ENCODE measurements at places on chromosomes 2 and 18.

DNA sequence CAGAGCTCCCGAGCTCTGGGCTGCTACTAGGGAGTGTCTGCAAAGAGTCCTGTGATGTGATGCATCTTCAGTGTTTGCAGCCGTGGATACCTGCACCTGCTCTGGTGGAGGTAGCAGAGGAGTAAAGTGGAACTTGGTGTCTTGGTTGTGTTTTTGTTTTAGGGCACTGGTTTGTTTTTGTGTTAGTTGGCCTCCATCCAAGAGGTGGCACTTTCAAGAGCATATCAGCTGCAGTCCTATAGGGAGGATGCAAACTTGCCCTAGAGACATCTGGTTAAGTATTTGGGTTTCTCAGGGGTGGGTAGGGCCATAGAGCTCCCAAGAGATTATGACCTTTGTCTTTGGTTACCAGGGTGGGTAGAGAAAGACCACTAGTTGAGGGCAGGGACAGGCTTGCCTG is 1249.0 kb upstream of the FAM98A start:
- no peak overlapping the region for H3K4me3 ChIP-seq
- H3K27ac ChIP-seq = no peak overlapping the region
- H3K4me1 ChIP-seq = no peaks in the 10 kb centered on the region

DNA sequence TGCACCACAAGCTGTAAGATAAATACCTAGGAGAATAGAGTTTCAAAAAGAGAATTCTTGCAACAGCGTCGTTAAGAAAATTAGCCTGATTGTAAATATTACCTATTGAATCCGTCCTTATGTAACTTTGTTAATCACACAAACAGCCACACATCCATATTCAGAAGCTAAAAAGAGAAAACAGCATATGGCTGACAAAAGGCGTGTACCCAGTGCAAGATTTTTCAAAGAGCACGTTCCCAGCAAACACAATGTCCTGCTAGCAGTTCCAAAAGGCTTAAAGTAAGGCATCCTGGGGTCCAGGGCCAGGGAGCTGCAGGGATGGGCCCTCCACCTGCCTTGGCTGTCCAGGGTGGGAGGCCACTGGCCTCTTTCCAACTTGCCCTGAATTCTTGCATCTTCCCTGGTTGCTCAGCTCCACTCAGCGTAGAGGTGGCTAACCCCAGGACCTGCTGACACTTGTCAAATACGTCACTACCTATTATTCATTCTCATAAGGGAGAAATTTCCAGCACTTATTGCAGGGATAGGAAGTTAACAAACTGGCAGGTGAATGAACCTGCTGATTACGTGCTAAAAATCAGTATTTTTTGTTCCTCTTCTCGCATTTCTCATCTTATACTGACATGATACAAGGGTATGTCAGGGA is 102.1 kb upstream of the NEDD4L start:
- H3K4me1 ChIP-seq = no peaks in the 10 kb centered on the region
- H3K4me3 ChIP-seq = no peak overlapping the region
- H3K27ac ChIP-seq = no peak overlapping the region
- no peaks in the 10 kb centered on the region for H3K27me3 ChIP-seq
- no peaks in the 10 kb centered on the region for H3K36me3 ChIP-seq

- no peak overlapping the region for H3K27ac ChIP-seq
- no peak overlapping the region for H3K4me3 ChIP-seq
- H3K36me3 ChIP-seq = no peaks in the 10 kb centered on the region
- H3K4me1 ChIP-seq = no peaks in the 10 kb centered on the region
Measured at GRCh38 chr2:137975280-137976271, 11.3 kb downstream of the HNMT start.

GRCh38 chr2:232196802-232197201 is 181.7 kb upstream of the ALPP start:
- peaks cover 4% of the 10 kb centered on the region for H3K36me3 ChIP-seq
- no peaks in the 10 kb centered on the region for H3K4me1 ChIP-seq
- DNase-seq = no peak
- no peaks in the 10 kb centered on the region for H3K27me3 ChIP-seq
- no peak overlapping the region for H3K27ac ChIP-seq

- no peaks in the 10 kb centered on the region for H3K27me3 ChIP-seq
- H3K27ac ChIP-seq = no peak overlapping the region
- peaks cover 22% of the 10 kb centered on the region for H3K4me1 ChIP-seq
- no peak for DNase-seq
- H3K36me3 ChIP-seq = peaks cover 31% of the 10 kb centered on the region
- no peak overlapping the region for H3K4me3 ChIP-seq
Measured at GRCh38 chr2:143452817-143453451, 323.7 kb downstream of the ARHGAP15 start.

DNA sequence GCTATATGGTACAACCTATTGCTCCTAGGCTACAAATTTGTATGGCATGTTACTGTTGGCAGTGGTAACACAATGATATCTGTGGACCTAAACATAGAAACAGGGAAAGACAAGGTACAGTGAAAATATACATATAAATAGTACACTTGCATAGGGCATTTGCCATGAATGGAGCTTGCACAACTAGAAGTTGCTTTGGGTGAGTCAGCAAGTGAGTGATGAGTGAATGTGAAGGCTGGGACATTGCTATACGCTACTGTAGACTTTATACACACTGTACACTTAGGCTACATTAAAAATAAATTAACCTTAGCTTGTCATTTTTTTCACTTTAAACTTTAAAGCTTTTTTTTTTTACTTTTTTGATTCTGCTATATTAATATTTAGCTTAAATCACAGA is 500.0 kb upstream of the SETBP1 start:
- no peaks in the 10 kb centered on the region for H3K36me3 ChIP-seq
- no peaks in the 10 kb centered on the region for H3K4me1 ChIP-seq
- no peak overlapping the region for H3K27ac ChIP-seq
- no peak for DNase-seq
- no peak overlapping the region for H3K4me3 ChIP-seq

- no peak overlapping the region for H3K4me3 ChIP-seq
- H3K4me1 ChIP-seq = peaks cover 5% of the 10 kb centered on the region
- peaks cover 20% of the 10 kb centered on the region for H3K36me3 ChIP-seq
- no peak overlapping the region for H3K27ac ChIP-seq
Measured at GRCh38 chr2:3586220-3586619, 8.7 kb upstream of the COLEC11 start.

DNA sequence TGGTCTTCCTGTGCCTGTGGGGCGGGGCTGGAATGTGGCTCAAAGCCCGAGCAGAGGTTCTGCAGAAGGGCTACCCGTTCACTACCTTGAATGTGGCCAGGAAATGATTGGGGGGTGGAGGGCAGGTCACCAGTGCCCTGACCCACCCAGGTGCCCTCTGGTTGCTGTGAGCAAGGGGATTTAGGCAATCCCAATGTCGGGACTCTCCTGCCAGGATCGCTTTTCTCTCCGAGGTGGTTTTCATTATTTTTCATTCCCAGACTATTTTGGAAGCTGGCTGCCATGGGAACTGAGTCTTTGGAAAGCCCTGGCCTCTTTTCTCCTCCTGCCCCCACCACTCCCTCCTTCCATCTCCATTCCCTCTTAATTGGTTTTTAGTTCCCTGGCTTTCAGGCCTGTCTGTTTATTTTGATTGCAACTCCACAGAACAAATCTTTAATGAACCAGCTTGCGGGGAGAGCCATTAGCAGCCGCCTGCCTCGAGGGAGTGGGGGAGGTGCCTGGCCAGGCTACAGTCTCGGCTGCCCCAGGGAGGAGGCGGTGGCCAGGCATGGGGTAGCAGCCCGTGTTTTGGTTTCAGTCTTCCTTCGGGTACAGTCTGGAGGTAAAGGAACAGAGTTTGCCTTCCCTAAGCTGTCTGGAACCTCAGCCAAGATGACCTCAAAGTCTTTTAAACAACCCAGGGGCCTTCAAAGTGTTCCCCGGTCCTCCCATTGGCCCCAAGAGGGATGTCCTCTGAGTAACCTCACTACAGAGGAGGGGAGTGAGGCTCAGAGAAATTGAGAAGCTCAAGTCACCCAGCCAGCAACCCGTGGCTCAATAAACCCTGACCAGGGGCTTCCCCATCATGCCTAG is 114.4 kb upstream of the HAAO start:
- no peak overlapping the region for H3K27ac ChIP-seq
- H3K4me3 ChIP-seq = no peak overlapping the region
- DNase-seq = no peak
- H3K36me3 ChIP-seq = no peaks in the 10 kb centered on the region

- no peak overlapping the region for H3K27ac ChIP-seq
- H3K4me1 ChIP-seq = no peaks in the 10 kb centered on the region
- peaks cover 68% of the 10 kb centered on the region for H3K27me3 ChIP-seq
Measured at GRCh38 chr18:47260120-47260923, 8.9 kb upstream of the SKOR2 start.

- DNase-seq = no peak
- H3K27me3 ChIP-seq = no peaks in the 10 kb centered on the region
- H3K36me3 ChIP-seq = no peaks in the 10 kb centered on the region
- H3K4me1 ChIP-seq = no peaks in the 10 kb centered on the region
- H3K27ac ChIP-seq = no peak overlapping the region
Measured at GRCh38 chr2:1974397-1974796, 230.1 kb upstream of the PXDN start.

DNA sequence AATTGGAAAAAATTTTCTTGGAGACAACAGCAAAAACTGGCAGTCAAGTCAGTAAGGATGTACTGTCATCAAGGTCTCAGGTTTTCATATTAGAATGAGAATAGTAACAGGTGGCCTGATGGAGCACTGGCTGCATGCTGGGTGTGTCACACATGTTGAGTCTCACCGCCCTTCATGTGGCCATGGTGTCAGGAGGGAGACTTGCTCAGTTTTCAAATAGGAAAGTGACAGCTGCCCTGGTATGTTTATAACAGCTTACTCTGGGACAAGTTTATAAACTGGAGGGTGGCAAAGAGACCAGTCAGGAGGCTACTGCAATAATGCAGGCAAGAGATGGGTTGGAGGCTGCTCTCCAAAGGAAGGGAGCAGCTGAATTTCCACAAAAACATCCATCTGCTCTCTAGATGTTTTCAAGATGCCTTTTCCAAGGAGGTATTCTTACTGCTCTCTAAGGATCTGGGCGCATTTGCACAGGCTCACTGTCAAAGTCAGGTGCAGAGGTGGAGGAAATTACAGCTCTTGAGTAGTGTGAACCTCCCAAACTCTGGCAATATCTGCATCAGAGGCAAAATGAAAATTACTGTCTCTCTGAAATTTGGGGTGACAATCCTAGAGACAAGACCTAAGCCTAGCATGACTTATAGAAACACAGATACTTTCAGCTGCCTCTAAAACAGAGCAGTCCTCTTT is 321.9 kb upstream of the RAB12 start:
- H3K27ac ChIP-seq = no peak overlapping the region
- no peak overlapping the region for H3K4me3 ChIP-seq
- no peak for DNase-seq

DNA sequence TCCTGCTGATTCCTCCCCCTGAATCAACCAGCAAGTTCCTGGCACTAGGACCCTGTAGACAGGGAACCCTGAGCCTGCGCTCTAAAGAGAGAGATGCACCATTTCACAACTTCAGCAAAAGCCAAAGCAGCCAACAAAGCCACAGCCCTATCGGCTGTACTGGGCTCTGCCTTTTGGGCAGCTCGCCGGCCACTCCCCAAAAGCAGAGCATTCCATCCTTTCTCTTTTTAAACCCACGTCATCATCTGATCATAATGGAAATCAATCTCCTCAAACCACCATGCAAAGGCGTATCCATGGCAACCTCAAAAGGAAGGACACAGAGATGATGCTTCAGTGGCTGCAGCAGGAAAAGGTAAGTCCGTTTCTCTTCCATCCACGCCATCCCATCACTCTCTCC is 5.3 kb upstream of the DCTN1 start:
- H3K27me3 ChIP-seq = no peaks in the 10 kb centered on the region
- no peak overlapping the region for H3K4me3 ChIP-seq
- H3K36me3 ChIP-seq = no peaks in the 10 kb centered on the region
- H3K27ac ChIP-seq = no peak overlapping the region
- H3K4me1 ChIP-seq = peaks cover 5% of the 10 kb centered on the region

GRCh38 chr2:33077844-33078243 is 131.1 kb downstream of the LTBP1 start:
- no peak overlapping the region for H3K4me3 ChIP-seq
- peaks cover 8% of the 10 kb centered on the region for H3K4me1 ChIP-seq
- peaks cover 10% of the 10 kb centered on the region for H3K27me3 ChIP-seq
- no peak for DNase-seq
- no peaks in the 10 kb centered on the region for H3K36me3 ChIP-seq

DNA sequence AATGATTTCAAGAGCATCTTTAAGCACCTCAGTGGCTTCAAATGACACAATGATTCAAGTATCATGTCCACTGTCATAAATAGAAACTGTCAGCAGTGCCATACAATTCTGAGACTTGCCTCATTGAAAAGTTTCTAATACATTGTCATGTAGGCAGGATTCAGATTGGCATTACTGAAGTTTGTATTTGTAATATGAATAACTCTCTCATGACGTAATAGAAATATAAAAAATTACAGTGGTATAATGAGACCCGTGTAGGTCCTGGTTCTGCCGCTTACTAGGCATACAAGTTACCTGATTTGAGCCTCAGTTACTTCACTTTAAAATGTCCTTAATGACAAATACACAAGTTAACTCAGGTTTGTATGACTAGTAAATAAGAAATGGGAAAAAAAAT is 1536.2 kb upstream of the NXPH2 start:
- no peaks in the 10 kb centered on the region for H3K27me3 ChIP-seq
- H3K4me1 ChIP-seq = no peaks in the 10 kb centered on the region
- DNase-seq = no peak
- no peak overlapping the region for H3K27ac ChIP-seq
- no peaks in the 10 kb centered on the region for H3K36me3 ChIP-seq

DNA sequence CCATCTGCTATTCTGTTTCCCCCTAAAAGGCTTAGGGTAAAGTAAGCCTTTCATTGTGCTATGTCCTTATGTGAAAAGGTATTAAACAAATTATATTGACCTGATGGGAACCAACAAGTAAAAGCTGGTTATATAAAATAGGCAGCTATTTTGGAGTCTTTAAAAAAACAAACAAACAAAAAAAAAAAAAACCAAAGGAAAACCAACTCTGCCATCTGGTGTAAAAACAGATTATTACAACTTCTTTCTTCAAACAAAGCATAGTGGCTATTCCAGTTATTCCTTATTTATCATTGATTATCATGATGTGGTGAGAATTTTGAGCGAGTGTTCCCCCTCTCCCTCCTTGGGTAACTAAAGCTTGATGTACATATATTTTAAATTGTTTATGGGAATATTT is 122.3 kb upstream of the FHL2 start:
- DNase-seq = no peak
- no peak overlapping the region for H3K4me3 ChIP-seq
- H3K27ac ChIP-seq = no peak overlapping the region
- H3K36me3 ChIP-seq = no peaks in the 10 kb centered on the region

GRCh38 chr2:215010390-215010789 is 128.0 kb downstream of the ABCA12 start:
- no peaks in the 10 kb centered on the region for H3K4me1 ChIP-seq
- no peak overlapping the region for H3K4me3 ChIP-seq
- no peaks in the 10 kb centered on the region for H3K27me3 ChIP-seq

- H3K27ac ChIP-seq = no peak overlapping the region
- H3K36me3 ChIP-seq = no peaks in the 10 kb centered on the region
- no peak for DNase-seq
- H3K4me1 ChIP-seq = no peaks in the 10 kb centered on the region
- no peaks in the 10 kb centered on the region for H3K27me3 ChIP-seq
Measured at GRCh38 chr2:132915812-132916549, 246.0 kb upstream of the LYPD1 start.

Data from activated T-helper 2 cell treated with anti-CD3 and anti-CD28 coated beads, Interferon-gamma antibody, Interleukin-2, Interleukin-4, amounts not matched to agents 10 μg/mL and 5 μg/mL and 100 μg/mL, durations not matched to agents 14 hours and 24 hours and 36 hours (primary cell).